T-helper 2 cell treated with Interferon-gamma antibody and Interleukin-4, amounts not matched to agents 5 μg/mL and 100 μg/mL, for 36 hours (primary cell): ENCODE measurements at places on chromosomes 2 and 18.

- no peak for DNase-seq
These were observed 43.6 kb downstream of the MC2R start for GRCh38 chr18:13871701-13872100.

- DNase-seq = peak; percentile 49
These were observed 56.0 kb downstream of the TEX44 start for GRCh38 chr2:231648579-231649174.

- peak; percentile 41 for DNase-seq
These were observed 161.6 kb upstream of the TRIB2 start for GRCh38 chr2:12555012-12555645.

DNA sequence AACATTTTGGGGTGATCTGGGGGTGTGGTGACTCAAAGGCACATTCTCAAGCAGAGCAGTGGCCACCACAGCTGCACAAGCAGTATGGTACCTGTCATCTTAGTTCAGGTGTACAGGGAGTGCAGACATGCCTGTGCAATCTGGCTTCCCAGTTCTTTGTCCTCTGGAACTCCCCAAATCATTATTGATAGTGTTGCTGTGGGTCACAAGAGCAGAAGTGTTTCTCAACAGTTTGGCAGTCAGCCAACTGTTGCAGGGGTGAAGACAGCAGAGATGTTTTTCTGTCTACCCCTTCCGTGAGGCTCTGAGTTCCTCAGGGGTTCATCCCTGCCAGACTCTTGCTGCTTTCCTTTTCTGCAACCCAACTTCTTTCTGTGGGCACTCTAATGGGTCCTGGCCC is 206.5 kb upstream of the ZSWIM2 start:
- DNase-seq = no peak

- no peak for DNase-seq
These were observed 4.4 kb downstream of the TBR1 start for GRCh38 chr2:161420406-161421074.

- no peak for DNase-seq
These were observed 14.9 kb downstream of the TRMT61B start for GRCh38 chr2:28855193-28855592.

GRCh38 chr2:217215877-217216276 is 356.0 kb upstream of the TNP1 start:
- no peak for DNase-seq

DNA sequence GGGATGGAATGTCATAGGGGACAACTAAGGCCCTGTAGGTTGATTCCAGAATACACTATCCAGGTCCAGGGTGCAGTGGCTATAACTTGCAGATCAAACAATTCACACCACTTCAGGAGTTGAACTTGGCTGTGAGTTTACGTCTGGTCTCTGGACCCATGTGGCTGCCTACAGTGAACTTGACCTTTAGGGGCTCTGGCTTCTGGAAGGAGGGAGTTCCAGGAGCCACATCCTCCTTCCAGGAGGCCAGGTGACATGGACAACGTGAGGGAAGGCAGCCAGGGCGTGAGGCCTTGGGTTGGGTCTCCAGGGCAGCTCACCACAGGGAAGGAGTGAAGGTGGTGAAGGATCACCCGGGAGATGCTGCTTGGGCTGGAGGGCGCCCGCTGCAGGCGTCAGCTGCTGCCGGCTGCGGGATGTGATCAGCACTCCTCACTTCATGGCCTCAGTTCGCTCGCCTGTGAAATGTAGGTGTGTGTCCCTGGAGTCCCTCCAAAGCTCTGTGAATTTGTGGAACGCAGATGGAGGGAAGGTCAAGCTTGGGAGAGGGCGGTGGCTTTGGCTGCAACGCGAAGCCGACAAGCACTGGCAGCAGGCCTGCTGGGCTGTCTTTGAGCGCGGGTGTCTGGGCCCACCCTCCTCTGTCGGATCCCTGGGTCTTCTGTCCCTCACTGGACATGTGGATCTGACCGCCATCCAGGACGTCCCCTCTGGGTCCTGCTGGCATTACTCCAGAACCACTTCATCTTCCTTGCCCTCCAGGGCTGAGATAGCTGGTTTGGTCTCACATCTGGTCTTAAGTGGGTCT is 146.5 kb downstream of the GLI2 start:
- DNase-seq = no peak

DNA sequence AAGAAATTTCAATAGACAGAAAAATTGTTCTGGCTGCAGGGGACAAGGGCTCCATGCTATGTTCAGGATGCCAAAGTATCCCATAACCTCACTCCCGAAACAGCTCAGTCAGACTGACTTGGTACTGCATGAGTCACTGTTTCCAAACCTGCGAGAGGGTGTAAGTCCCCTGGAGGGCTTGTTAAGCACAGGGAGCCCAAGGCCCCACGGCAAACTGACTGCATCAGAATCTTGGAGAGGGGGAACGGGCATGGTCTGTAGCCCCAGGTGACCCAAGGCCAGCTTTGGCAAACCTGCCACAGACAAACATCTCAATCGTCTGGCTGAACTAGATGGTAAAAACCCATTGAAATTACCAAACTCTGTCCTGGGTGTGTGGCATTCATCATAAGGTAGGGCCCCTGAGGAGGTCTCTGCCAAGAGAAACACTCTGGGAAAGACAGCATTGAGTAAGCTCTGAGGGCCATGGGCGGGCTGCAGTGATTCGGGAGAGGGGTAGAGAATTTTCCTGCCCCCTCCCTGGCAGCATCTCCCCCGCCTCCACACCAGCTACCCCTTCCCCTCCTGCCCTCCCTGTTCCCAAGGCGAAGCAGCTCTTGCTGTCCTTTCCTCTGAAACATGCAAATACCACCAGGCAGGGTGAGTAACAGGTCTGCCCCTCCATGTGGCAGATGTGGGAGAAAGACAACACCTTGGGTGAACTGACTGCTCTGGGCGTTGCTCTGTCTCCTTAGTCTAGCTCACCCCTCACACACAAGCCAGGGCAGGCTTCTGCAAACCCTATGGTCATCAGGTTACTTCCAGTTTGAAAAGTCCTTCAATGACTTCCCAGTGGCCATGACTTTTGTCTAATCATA is 274.7 kb upstream of the SIX2 start:
- DNase-seq = no peak

- no peak for DNase-seq
These were observed 19.1 kb upstream of the GCFC2 start for GRCh38 chr2:75729861-75730260.

DNA sequence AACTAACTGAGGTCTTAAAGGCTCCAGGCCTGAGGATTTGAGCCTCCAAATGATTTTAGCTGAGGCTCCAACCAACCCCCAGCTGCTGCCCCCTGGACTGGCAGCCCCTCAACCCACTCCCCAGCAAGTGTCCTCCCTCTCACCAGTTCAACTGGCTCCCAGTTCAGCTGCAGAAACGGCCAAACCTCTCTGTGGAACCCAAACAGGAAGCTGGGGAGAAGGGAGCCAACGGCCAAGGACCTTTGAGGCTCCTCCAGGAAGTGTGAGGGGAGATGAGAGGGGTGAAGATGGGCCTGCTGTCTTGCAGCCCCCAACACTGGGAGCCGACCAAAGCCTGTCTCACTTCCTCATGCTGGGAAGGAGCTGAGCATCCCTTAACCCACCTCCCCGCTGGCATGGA is 24.9 kb downstream of the ZFP36L2 start:
- no peak for DNase-seq

DNA sequence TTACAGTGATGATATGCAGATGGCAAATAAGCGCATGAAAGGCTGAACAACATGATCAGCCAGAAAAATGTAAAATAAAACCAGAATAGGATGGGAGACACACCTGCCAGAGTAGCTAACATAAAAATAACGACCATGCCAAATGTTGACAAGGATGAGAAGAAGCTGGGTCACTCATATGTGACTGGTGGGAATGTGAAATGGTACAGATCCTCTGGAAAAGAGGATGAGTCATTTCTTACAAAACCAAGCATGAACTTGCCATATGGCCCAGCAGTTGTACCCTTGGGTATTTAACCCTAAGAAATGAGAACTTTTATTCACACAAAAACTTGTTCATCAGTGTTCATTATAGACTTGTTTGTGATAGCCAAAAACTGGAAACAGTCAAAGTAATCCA is 143.8 kb downstream of the SH3BP4 start:
- no peak for DNase-seq

DNA sequence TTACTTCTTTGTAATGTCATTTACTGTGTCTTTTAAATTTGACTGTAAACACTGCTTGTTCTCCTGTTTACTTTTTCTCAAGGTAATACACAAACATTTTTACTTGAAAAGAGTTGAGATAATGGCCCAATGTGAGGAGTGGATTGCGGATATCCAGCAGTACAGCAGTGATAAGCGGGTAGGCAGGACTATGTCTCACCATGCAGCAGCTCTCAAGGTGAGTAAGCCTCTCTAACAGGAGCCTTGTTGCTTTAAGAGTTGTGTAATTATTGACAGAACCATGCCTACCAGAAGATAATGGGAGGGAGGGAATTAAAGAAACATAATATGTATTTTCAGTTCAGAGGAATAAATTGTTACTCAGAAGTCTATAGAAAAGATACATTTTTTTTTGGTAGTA is 16.5 kb upstream of the TTC27 start:
- no peak for DNase-seq

DNA sequence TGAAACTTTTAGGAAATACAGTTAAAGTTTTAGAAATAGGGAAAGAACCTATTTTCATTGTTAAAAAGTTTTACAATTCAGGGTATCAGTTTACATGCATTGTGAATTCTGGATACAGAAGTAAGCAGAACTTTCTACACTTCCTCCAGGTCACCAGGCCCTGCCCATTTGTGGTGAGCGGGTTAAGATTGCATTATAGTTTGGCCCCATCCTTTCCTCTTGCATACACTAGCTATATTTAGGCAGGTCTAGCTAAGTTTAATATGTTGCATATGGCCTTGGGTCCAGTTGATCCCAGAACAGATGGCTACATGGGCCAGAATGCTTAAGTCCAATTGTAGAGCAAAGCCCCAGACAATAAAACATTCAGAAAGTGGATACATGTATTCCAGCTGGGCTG is 4.8 kb downstream of the VWA3B start:
- DNase-seq = no peak

- DNase-seq = no peak
These were observed 257.4 kb downstream of the IKZF2 start for GRCh38 chr2:212894026-212894425.

DNA sequence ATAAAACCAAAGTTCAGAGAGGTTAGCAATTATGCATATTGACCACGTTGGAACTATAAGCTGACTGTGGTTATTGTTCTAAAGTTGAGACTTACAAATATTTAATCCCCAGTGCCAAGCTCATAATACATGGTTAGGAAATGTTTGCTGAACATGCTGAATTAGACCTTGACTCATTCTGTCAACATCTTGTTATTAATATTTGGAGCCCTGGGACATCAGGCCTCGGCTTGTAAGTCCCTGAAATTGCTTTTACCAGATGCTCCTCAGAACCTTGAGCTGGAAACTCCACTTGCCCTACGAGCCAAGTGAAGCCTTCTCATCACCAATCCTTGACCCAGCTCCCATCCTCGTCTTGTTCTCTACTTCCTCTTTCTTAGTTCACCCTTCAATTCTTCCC is 21.2 kb downstream of the DYNAP start:
- DNase-seq = no peak

DNA sequence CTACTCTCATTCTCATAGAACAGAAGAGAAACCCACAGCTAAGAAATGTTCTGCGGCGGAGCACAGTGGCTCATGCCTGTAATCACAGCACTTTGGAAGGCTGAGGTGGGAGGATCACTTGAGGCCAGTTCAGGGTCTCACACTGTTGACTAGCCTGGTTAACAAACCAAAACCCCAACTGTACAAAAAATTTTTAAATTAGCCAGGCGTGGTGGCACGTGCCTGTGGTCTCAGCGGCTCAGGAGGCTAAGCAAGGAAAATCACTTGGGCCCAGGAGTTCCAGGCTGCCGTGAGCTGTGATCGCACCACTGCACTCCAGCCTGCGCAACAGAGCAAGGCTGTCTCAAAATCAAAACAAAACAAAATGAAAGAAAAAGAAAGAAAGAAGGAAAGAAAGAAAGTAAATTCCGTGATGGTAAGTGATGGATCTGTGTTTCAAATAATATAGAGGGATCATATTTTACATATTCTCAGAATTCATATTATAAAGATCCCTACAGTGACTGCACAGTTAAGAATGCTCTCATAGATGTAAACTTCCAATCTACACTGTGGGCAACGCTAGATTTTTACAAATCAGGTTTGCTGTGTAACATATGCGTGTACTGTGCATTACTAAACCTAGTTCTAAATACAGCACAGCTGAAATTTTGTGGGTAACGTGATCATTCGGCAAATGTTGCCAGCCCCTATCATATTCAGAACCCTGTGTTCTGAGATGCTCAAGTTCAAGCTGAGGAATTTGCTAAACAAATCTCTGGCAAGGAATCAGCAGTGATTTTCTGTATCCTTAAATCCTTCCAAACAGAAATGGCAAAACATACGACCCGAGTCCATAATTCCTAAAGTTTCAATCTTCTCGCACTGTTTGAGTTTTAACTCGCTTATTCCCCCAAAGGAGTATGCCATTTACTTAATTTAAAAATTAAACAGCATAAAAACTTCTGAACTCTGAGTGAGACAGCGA is 1.2 kb upstream of the RAB12 start:
- DNase-seq = no peak

DNA sequence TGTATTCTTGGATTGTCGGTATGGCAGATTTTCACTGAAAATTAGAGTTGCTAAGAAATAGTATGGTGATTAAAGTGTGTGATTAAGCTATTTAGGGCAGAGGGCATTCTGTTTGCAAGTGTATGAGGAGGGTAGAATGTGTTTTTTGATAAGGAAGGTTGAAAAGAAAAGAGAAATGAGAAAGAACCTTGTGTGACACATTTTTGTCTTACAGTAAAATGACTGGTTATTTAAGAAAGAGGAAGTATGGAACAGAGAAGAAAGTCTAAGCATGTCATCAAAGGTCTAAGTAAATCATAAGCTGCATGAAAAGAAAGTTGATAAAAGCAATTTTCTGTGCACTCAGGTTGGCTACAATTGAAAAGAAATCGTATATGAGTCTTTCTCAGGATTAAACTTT is 5.2 kb upstream of the RSAD2 start:
- no peak for DNase-seq

- DNase-seq = no peak
These were observed 144.1 kb downstream of the NDUFA10 start for GRCh38 chr2:239881031-239881471.

- DNase-seq = no peak
These were observed 14.2 kb downstream of the PIKFYVE start for GRCh38 chr2:208280234-208280633.

DNA sequence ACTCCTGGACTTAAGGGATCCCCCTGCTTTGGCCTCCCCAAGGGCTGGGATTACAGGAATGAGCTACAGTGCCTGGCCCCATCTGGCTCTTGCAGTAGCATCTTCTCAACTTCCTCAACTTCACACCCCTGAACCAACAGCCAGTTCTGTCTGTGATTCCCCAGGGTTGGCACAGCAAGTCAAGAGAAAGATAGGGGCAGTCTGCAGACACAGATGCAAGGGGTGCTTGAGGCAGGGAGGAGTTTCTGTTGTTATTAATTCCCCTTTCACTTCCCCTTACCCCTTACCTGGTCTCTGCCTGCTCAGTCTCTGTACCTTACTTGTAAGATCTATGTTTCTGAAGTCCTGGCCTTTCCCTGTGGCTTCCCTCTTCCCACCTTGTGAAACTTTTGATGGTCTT is 54.1 kb upstream of the MEX3C start:
- DNase-seq = no peak
